ENCODE measurements at places on chromosomes 5 and 9.

- no peak for DNase-seq
Measured at GRCh38 chr5:26763215-26763614, 275.2 kb downstream of the CDH9 start.

DNA sequence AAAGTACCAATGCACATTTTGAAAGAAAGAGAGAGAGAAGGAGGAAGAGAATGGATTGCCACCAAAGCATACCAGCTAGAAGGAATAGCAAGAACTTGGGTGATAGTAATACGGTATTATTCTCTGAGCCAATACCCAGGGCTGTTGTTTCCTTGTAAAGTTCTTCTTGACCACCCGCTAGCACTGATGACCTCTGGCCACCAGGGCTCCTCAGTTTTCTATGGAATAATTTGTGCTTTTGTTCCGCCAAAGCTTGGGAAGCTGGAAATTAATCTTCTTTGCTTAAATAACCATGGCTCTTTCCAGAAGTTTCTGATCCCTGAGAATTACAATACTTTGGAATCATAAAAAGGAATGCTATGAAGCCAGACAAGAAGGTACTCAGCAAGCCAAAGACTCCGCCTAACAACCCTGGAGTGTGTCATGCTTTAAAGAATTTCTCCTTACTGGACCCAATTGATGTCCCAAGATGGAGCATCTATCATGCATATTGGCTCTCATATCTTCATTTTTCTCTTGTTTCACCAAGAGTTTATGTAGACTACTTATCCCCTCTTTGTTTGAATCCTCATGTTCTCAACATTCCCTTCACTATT, 29.8 kb downstream of the OR2K2 start:
- DNase-seq = no peak

DNA sequence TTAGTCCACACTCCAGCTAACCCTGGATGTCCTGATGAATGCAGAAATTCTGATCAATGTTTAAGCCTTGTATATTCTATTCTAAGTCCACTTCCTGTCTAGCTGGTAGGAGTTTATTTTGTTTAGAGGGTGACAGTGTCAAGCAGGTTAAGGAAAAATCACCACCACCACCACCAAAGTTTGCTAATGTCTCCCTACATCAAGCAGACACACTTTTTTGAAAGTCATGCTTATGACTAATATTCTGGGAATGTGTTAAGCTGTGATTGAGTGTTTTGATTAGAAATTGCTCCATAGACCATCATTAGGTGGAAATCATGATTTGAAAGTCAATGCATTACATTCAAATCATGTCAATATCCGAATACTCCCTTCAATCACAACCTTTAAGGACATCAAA, 1530.1 kb downstream of the MAT2B start:
- no peak for DNase-seq

DNA sequence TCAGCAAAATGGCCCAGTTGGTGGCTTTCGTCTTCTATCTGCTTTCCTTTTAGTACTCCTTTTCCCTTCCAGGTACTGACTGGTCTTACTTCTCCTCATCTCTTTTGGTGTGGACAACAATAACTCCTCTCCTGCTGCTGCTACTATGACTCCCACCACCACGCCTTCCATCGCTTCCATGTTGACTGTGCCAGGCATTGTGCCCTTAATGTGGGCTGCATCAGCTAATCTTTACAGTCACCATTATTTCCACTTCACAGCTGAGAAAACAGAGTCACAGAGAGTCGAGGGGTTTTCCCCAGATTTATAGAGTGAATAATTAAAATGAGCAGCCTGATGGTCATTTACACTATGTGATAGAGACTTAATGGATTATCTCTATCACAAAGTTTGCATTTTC, 184.9 kb upstream of the IL12B start:
- DNase-seq = no peak

- DNase-seq = no peak
Measured at GRCh38 chr9:87478226-87478992, 19.3 kb upstream of the DAPK1 start.

- DNase-seq = no peak
Measured at GRCh38 chr5:174733091-174733690, 8.8 kb downstream of the MSX2 start.

GRCh38 chr9:108724652-108725051, 131.1 kb downstream of the ACTL7B start:
- DNase-seq = no peak

- no peak for DNase-seq
Measured at GRCh38 chr9:134486143-134486591, 155.4 kb upstream of the COL5A1 start.

GRCh38 chr5:128636361-128636760, 98.3 kb upstream of the FBN2 start:
- DNase-seq = no peak

DNA sequence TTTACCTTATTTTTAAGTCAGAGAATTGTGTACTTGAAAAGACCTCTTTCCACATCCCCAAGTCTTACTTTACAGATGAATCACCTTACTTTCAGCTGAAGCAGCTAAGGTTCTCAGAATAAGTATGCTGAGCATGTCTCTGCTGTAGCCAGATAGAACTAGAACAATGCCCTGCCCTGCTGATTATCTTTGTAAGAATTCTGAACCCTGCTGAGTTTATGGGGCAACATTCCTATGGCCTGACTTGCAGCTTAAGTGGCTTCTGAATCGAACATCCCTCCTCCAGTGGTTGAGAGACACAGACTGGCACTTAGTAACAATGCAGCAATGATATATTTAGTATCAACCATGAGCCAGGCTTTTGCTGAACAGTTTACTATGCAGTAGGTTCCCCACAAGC, 592.0 kb upstream of the WWC1 start:
- peak; percentile 100 for DNase-seq

- DNase-seq = no peak
Measured at GRCh38 chr5:160703547-160704189, 148.3 kb downstream of the ATP10B start.

GRCh38 chr9:84756171-84756570, 86.6 kb downstream of the NTRK2 start:
- DNase-seq = no peak

DNA sequence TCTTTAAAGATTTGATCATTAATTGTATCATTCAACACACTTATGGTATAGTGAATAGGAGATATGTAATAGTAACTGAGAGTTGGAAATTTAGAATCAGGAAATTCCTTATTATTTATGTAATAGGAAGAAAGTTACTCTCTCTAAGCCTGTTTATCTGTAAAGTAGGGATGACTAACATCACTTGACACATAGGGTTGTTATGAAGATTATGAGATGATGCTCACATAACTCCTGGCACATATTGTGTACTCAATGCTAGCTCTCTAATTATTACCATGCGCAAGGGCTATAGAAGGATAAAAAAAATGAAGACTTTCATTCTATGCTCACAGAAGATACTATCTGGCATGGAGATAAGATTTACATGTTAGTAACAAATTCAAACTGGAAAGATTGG, 149.9 kb downstream of the ISOC1 start:
- DNase-seq = no peak

- DNase-seq = no peak
Measured at GRCh38 chr9:131333771-131334628, 44.5 kb downstream of the PLPP7 start.

GRCh38 chr5:108720391-108720790, 27.3 kb upstream of the FER start:
- DNase-seq = no peak

DNA sequence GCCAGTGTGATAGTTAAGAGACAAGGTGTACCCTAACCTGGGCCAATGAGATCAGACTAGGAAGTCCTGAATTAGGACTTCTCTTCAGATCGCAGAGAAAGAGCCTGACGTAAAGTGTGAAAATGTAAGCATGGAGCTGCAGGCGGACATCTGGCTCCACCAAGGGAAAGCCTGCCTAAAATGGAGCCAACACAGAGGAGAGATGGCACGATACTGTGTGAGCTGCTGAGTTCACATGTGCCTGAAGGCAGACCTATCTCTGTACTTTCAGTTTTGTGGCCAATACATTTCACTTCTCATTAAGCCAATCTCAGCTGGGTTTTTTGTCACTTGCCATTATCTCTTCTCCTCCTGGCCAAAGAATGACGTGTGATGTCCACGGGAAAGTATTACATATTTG, 210.5 kb downstream of the ELAVL2 start:
- no peak for DNase-seq

- DNase-seq = peak; percentile 76
Measured at GRCh38 chr5:10355071-10355889, 1.8 kb downstream of the MARCHF6 start.

- DNase-seq = no peak
Measured at GRCh38 chr5:40268088-40268487, 411.6 kb upstream of the PTGER4 start.

GRCh38 chr9:70228611-70229010, 30.2 kb upstream of the SMC5 start:
- no peak for DNase-seq

DNA sequence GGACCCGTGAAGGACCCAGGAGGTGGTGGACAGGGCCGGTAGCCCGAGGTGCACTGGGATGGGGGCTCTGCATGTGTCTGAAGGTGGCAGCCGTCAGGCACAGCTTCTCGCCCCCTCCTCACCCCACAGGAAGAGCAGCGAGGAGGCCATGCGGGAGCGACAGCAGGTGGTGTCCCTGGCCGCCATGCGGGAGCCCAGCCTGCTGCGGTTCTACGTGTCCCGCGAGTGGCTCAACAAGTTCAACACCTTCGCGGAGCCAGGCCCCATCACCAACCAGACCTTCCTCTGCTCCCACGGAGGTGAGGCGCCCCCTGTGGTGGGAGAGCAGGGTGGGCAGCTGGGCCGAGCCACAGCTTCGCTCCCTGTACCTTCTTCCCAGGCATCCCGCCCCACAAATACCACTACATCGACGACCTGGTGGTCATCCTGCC, 39.9 kb downstream of the USP20 start:
- DNase-seq = no peak

DNA sequence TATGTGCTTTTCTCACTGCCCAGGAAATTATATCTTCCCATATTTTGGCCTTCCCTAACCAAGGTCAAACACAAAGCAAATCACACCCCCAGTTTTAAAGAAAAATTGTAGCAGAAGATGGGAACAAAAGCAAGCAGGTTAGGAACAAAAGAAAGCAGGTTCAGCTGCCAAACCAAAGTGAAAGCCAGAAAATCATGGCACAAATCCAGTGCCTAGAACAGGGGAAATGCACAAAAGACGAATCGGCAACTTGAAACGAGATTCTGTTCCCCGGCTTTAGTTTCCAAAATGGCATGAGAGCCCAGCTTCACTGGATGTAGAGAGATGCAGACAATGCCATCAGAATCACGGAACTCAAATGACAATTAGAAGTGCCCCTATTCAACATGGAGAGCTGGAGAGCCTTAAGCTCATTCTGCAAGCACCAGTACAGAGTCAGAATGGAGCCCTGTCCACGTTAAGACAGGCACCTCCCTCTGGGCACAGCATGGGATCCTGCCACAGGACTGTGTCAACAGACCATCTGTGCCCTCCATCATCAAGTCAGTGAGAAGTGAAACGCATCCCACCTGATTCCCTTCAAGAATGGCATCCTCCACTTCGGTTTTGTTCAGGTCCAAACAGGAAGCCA, 13.8 kb downstream of the DNAH5 start:
- no peak for DNase-seq

GRCh38 chr9:115746496-115746895, 407.1 kb upstream of the PAPPA start:
- DNase-seq = no peak

DNA sequence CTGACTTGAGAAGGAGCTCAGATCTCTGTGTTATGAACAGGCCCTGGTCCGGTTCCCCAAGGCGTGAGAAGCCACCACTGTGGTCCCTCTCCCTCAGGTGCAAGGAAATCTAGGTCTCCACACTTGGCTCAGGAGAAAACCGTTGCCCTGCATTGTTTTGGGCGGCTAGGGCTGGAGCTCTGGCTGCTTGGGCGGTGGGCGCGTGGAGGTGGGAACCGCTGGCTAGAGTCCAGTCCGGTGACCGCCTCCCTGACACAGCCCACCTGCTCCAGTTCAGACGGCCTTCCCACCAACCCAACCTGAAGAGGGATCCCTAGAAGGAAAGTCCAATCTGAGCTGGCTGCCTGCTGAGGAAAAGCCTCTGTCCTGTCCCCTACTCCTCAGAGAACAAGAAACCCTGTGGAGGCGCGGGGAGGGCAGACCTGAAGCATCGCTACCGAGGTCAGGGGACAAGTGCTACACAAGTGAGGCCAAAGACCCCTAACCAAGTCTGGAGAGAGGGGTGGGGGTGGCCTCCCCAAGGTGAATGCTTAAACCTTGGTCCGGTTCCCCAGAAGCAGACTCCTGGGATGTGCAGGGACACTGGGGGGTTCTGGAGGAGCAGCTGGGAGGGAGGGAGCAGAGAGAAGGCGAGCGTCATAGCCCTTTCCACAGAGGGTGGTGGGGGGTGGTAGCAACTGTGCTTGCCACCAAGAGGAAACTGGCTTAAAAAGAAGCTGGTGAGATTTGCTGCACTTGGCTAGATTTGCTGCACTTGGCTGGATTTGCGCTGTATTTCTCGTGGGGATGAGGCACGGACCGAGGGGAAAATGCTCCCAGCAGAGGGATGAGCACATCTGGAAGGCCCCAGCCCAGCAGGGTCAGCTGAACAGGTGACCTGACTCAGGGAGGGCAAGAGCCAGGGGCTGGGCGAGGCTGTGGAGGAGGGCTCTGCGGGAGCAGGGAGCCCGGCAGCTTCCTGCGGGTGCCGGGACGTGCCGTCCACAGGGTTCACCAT, 65.2 kb downstream of the RAPGEF1 start:
- DNase-seq = no peak

DNA sequence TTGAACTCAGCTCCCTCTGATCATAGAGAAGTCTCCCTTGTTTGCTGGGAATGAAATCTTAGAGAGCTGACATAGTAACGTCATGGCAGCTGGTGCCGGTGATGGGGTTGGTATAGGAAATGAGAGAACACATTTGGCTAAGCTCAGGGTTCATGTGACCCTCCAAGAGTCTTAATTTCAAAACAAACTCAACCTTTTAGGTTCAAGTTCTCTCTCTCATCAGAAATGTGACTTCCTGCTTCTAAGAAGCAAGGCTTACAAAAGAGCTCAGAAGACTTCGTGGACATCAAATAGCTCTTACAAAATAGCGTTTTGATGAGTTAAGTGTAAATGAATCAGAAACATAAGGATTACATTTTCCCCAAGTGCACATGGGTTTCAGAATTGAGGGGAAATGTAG, 97.3 kb downstream of the PAPPA start:
- no peak for DNase-seq

DNA sequence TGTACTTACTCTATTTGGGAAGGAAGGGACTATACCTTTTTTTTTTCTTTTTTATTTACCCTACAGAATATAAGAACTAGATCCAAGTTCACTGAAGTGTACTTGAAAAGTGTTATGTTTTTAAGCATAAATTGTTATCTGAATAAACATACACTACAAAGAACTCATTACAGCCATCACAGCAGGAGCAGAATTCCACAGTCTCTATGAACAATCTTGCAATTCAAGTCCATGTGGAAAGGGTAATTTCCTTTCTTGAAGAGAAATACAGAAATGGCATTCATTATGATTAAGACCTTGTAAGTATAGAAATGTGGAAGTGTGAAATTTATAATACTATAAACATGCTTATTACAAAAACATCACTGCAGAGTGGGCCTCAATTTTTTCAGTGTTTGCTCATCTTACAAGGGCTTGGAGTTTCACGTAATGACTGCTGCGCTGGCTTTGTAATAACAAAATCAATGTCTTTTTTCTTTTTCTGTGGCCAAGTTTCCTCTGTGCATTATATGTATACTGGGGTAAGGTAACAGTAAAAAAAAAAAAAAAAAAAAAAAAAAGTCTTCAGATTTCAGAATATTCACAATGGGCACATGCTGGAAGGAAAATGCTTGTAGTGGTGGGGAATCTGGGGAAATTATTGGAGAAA, 77.0 kb upstream of the GNA14 start:
- DNase-seq = no peak

Measured in HFFc6 (cell line).